ENCODE measurements at places on chromosomes 5 and 9.

DNA sequence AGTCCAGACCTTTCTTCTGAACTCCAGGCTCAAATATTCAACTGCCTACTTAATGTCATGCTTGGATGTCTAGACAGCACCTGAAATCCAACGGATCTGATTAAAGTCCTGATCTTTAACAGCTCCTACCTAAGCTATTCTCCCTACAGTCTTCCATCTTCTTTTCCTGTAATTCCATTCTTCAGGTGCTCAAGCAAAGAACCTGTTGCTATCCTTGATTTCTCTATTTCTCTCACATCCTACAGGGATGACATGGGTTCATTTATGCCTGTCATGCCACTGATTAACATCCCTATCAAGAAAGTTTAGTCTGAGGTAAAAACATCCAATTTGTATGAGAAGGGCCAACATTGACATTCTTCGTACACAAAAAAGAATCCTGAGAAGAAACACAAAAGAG lies 163.2 kb downstream of the TMC1 start:
- no peak for DNase-seq

GRCh38 chr9:132827366-132827765 lies 50.7 kb downstream of the AK8 start:
- no peak for DNase-seq

- no peak for DNase-seq
These were observed 232.2 kb upstream of the KLF4 start for GRCh38 chr9:107721705-107722245.

GRCh38 chr9:35965011-35965410 lies 7.1 kb upstream of the OR2S2 start:
- no peak for DNase-seq

DNA sequence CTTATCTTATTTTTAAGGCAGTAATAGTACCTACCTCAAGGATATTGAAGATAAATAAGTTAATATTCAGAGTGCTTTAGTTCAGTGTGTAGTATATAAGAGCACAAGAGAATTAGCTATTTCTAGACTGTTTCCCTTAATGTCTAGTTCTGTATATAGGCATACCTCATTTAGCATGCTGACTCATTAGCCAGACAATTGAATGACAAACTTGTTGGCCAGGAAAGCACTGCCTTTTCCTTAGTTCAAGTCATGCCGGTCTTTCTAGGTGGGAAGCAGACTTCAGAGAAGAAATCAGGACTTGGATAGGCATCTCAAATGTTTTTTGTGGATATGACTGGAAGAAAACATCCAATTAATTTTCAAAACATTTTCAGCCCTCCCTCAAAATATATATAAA lies 3.2 kb upstream of the FBXO4 start:
- DNase-seq, result no peak

DNA sequence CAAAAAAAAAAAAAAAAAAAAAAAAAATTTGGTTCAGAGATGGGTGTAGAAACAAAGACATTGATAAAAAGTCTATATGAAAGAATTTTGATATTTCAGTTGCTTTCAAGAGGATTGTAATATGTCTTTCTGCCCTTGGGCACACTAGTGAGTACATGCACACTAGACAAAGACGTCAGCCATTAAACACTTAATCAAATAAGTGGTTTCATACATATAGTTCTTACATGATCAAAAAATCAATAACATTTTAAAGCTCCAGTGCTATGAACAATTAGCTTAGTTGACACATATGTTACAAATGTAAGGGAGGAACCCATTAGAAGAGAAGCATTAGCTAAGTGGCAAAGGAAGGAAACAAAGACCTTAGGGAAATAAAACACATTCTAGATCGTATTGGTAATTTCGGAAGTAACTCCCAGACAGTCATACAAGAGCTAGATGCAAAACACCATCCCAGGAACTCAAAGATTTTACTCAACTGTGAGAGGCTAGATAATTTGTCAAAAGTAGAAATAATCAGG lies 84.5 kb upstream of the MAN2A1 start:
- no peak for DNase-seq

GRCh38 chr9:119836036-119836435 lies 466.8 kb upstream of the BRINP1 start:
- no peak for DNase-seq

GRCh38 chr9:127536499-127536898 lies 75.6 kb upstream of the STXBP1 start:
- no peak for DNase-seq

- DNase-seq, result no peak
These were observed 15.1 kb downstream of the IFNA1 start for GRCh38 chr9:21455320-21455719.

- DNase-seq, result no peak
These were observed at the start of gene IL31RA for GRCh38 chr5:55850839-55851674. IL31RA (plus strand) TSS chr5:55851357; CDS start chr5:55851571, 214 bp downstream.

DNA sequence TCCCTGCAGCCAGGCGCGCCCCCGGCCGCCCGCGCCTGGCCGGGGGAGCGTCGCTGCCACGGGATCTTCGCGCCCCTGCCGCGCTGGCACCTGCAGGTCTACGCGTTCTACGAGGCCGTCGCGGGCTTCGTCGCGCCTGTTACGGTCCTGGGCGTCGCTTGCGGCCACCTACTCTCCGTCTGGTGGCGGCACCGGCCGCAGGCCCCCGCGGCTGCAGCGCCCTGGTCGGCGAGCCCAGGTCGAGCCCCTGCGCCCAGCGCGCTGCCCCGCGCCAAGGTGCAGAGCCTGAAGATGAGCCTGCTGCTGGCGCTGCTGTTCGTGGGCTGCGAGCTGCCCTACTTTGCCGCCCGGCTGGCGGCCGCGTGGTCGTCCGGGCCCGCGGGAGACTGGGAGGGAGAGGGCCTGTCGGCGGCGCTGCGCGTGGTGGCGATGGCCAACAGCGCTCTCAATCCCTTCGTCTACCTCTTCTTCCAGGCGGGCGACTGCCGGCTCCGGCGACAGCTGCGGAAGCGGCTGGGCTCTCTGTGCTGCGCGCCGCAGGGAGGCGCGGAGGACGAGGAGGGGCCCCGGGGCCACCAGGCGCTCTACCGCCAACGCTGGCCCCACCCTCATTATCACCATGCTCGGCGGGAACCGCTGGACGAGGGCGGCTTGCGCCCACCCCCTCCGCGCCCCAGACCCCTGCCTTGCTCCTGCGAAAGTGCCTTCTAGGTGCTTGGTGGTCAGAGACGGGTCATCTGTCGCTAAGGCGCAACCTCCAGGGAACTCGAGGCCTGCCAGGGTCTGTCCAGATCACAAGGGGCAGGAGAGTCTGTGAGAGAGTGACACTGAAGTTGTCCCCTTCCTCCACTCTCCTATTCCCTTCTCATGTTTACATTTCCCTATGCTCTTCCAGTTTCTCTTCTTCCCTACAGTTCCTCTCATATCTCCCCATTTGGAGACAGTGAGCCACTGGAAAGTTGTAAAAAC lies 1.3 kb downstream of the GPR150 start:
- DNase-seq, result peak; percentile 48

DNA sequence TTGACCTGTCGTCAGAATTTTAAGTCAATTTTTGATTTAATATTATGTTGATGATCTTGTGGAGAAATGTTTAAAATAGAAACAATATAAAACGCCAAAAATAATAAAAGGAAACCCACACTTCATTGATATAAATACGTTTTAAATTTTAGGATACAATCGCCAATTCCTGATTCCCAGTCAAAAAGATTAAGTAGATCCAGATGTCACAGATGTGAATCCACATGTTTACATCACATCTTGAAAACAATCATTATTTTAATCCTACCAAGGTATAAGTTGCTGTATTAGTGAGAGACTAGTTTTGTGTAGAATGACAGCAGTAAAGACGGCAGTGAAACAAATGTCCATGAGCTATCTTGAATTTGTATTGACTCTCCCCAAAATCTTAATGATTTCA lies 4.9 kb downstream of the TAS2R1 start:
- no peak for DNase-seq

- DNase-seq, result no peak
These were observed 116.0 kb downstream of the CRB2 start for GRCh38 chr9:123471843-123472570.

Measured in femur (tissue), 1 donor.